Activated CD4-positive, alpha-beta T cell treated with anti-CD3 and anti-CD28 coated beads for 36 hours (primary cell): ENCODE measurements at places on chromosomes 6 and 20. TPM values are rescaled to one million over a fixed set of nuclear protein-coding genes. Genes with fewer than 3 reads are reported as not detected.

The FBXO9 gene
- total RNA-seq = 58.7 TPM

The INSM1 gene
- total RNA-seq = 6.8 TPM

The ARID1B gene
- 42.2 TPM for total RNA-seq

The GPX5 gene
- total RNA-seq = not detected

The TRIM40 gene
- not detected for total RNA-seq

The ZC2HC1B gene
- not detected for total RNA-seq

The SHLD1 gene
- 10.5 TPM for total RNA-seq

The EYA2 gene
- total RNA-seq = not detected

The HMGN3 gene
- total RNA-seq = 44.6 TPM

The CRISP3 gene
- not detected for total RNA-seq

The CALHM6 gene
- total RNA-seq = 7.1 TPM

The BHLHE23 gene
- not detected for total RNA-seq

The BIRC7 gene
- total RNA-seq = 0.14 TPM

The VNN1 gene
- not detected for total RNA-seq

The SPEF1 gene
- not detected for total RNA-seq

The ENPP5 gene
- 0.16 TPM for total RNA-seq

The DZANK1 gene
- total RNA-seq = 1.4 TPM

The DEFB124 gene
- total RNA-seq = not detected

The POPDC3 gene
- total RNA-seq = not detected

The WFDC12 gene
- total RNA-seq = not detected

The COL12A1 gene
- 0.02 TPM for total RNA-seq

The CCN2 gene
- total RNA-seq = not detected

The SAMD3 gene
- 1.8 TPM for total RNA-seq

The RHAG gene
- total RNA-seq = not detected

The SLC35F1 gene
- 0.18 TPM for total RNA-seq

The CABLES2 gene
- 7.6 TPM for total RNA-seq

The LATS1 gene
- total RNA-seq = 23.5 TPM

The ZNF334 gene
- 4.9 TPM for total RNA-seq

The SYCP2 gene
- 1.5 TPM for total RNA-seq

The HAO1 gene
- not detected for total RNA-seq

The PACSIN1 gene
- total RNA-seq = 0.07 TPM

The ZNF165 gene
- 4.6 TPM for total RNA-seq

The HSPA12B gene
- total RNA-seq = not detected

The HLA-DMA gene
- 11.8 TPM for total RNA-seq

The TPD52L1 gene
- total RNA-seq = 1.4 TPM

The NRSN1 gene
- not detected for total RNA-seq

The C6orf15 gene
- not detected for total RNA-seq

The RBM39 gene
- 356 TPM for total RNA-seq

The CLPSL2 gene
- total RNA-seq = not detected

The WASF1 gene
- 4.2 TPM for total RNA-seq

The TRIM15 gene
- total RNA-seq = 0.26 TPM

The CYP39A1 gene
- not detected for total RNA-seq

The TFAP2B gene
- not detected for total RNA-seq

The FILIP1 gene
- not detected for total RNA-seq

The BLTP3A gene
- total RNA-seq = 17.0 TPM

The OR12D3 gene
- total RNA-seq = not detected

The HDGFL1 gene
- total RNA-seq = not detected

The PGBD1 gene
- total RNA-seq = 1.5 TPM

The SMOC2 gene
- not detected for total RNA-seq

The LPA gene
- total RNA-seq = not detected
